ENCODE measurements at places on chromosomes 16 and 17.
A peak's percentile ranks its signal among the peaks of the same experiment; 100 is the strongest.

- DNase-seq, result no peak
Observed at GRCh38 chr16:10033556-10033955, 148.7 kb downstream of the GRIN2A start.

GRCh38 chr16:81994485-81994884 lies 16.8 kb downstream of the SDR42E1 start:
- no peak for DNase-seq

- DNase-seq, result no peak
Observed at GRCh38 chr17:81647640-81648012, 8.7 kb downstream of the PDE6G start.

- DNase-seq, result peak; percentile 62
Observed at GRCh38 chr17:8997994-8998628, 23.2 kb upstream of the NTN1 start.

DNA sequence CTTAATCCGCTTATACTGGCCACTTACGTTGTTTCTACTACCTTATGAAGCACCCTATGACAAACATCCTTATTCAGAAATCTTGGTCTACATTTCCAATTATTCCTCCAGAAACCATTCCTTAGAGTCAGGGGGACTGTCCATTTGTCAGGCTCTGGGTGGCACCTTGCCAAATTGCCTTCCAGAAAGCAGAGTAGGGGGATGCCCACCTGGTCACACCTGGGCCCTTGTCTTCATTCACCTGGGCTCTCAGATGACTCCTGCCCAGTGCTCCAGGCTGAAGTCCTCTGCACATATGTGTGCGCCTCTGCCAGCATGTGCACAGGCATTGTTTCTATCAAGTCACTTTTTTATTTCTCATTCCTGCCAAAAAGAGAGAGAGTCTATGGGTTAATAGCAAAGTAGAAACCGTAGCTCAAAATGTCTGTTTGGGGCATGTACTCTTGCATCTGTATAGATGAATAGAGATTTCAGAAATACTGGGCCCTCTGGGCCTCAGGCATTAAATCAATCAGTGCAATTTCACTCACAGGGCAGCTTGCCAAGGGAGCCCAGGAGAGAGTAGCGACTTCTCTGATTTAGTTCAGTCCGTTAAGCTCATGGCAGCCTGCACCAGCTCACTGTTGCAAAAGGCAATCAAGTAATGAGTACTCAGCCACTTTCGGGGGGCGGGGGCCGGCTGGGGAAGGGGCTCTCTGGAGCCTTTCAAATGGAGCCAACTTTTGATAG lies 104.7 kb downstream of the SOCS1 start:
- DNase-seq, result no peak

DNA sequence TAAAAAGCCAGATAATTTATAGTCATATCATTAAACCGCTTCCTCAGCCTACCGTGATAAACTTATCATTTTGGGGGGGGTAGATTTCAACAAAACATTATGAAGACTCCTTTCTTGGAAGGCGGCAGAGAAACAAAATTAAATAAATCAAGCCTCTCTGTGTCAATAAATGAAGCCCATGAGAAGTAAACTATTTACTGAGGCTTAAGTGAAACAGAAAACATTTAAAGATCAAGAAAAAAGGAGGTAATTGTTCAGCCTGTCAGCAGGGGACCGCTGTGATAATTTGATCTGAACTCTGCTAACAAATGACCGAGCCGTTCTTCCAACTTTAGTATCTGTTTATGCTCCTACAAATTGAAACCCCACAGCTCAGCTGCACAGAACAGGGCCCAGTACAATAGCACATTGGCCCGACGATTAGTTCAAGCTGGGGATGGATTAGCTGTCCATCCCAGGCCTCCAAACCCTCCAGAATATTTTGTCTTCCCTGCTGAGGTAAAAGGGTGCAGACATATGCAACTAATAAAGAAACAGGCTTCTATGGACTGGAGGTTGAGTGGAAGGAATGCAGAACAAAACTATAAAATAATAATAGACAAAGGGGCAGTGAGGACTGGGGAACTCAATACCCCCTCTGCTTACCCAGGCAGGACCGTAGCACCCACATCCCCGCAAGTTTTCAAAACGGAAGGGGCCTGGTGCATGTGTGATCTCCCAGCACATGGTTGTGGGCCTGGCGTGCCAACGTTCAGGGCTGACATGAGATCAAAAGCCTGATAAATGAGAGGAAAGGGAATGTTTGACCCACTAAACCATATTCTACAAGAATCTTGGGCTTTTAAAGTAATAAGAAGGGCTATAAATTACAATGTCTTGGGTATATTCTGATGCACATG lies 298.1 kb upstream of the IRX5 start:
- no peak for DNase-seq

DNA sequence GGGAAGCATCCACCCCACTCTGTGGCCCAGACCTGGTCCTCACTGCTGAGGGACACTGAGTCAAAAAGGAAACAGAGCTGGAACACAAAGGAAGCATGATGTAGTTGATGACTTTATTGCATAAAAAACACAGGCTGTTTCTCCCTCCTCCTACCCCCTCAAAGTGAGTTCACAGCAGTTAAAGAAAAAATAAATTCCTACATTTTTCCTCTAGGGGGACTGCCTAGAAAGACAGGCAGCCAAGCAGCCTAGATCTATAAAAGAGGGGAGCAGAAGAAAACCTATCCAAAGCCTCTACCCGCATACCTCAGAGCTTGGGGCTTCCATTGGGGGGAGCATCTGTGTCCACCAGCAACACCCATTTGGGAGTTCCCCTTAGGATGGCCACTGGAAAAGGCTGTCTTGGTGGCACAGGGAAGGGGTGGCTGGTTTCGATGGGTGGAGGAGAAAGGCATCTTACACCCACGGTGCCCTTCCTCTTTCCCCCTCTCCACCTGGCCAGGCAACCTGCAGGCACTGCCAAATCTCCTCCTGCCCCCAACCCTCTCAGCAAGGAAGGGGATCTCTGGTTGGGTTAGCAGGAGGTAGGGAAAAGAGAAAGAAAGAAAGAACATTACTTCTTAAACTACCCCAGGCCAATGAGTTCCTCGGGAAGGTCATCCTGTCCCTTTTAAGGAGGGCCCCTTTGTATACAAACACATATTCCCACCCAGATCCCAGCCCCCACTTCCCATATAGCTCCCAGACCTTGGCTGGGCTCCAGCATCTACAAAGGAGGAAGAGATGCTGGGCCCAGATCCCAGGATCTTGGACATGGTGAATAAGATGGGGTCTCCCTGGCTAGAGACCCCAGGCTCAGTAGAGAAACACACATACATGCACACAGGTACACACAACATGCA lies 4.0 kb upstream of the SCRN2 start:
- no peak for DNase-seq

DNA sequence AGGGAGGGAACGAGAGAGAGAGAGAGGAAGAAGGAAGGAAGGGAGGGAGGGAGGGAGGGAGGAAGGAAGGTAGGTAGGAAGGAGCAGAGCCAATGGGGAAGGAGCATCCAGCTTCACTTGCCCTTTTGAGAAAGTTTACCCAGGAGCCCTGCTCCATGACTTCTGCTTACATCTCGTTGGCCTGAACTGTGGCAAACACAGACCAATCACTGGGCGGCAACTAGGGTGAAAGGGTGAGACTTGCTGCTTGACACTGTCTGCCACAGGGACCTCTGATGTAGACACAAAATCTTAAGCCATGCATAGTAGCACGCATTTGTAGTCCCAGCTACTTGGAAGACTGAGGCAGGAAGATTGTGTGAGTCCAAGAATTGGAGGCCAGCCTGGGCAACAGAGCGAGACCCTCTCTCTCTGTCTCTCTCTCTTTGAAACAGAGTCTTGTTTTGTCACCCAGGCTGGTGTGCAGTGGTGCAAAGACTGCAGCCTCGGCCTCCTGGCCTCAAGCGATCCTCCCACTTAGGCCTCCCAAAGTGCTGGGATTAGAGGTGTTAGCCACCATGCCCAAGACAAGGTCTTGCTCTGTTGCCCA lies 19.5 kb upstream of the TUBG2 start:
- DNase-seq, result no peak

Data from stimulated activated CD8-positive, alpha-beta memory T cell treated with anti-CD3 and anti-CD28 coated beads, Interleukin-12 subunit alpha, Interleukin-12 subunit beta, amount 100 ng/mL, for 4 hours (primary cell).